Naive B cell (primary cell): ENCODE measurements at places on chromosomes 7 and 10.

GRCh38 chr7:30771174-30771879, at the start of gene MINDY4:
Gene MINDY4 (plus strand): TSS chr7:30771417. CDS start chr7:30771494, 77 bp downstream.
- DNase-seq: peak; percentile 37

DNA sequence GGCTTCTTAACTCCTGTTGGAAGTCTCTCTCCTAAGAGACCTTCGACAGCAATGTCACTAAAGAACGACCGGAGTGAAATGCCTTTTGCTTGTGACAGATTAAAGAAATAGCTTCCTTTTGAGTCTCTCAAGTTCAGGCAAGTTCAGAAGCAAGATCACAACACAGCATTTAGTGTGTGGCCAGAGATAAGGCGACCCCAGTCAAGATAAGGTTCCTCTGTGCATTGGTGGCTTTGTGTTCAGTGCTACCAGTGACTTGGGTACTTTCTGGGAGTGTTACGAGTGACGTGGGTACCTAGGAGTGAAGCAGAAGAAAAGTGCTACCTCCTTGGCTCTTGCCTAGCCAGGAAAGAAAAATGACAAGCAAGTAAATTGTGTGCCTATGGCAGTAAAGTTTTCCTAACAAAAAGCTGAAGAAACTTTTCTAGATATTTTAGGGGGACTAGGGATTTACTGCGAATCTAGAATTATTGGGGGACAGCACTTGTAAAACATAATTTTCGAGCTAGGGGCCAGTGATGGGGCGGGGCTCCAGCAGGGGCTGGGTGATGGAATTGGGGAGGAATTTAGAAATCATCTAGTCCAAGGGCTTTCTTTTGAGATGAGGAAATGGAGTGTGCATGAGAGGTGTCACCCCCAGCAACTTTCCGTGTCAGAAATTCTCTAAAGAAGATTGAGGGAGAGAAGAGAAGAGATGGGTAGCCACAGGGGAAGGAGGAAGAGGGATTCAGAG, 191.9 kb upstream of the LYZL2 start:
- no peak for DNase-seq

DNA sequence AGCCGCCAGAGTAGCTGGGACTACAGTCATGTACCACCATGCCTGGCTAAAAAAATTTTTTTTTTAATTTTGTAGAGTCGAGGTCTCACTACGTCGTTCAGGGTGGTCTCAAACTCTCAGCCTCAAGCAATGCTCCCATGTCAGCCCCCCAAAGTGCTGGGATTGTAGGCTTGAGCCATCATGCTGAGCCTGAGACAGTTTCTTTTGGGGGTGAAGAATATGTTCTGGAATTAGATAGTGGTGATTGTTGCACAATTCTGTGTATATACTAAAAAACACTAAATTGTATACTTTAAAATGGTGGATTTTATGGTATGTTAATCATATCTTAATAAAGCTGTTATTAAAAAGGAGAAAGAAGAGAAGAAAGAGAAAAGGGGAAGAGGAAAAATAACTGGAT, 1.5 kb downstream of the CUZD1 start:
- DNase-seq: no peak

- DNase-seq: no peak
Observed at GRCh38 chr10:121633056-121633455, 34.8 kb upstream of the FGFR2 start.

GRCh38 chr10:46239993-46240683, 46.7 kb upstream of the ANTXRL start:
- no peak for DNase-seq

DNA sequence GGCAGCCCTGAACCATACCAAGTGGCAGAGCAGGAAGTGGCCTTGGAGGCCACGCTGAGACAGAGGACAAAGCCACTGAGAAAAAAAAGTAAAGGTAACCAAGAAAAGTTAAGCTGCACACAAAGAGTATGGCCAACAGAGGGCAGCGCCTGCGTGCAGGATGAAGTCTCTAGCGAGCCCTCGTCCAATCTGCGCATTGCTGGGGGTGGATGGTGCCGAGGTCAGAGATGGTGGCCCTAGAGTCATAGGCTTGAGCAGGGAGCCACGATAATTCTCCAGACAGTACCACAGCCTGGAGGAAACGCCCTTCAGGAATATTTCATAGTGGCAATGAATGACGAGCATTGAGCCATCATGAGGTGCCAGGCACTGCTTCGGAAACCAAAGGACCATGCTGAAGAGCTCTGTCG, 9.7 kb downstream of the ATP6V0E2 start:
- no peak for DNase-seq

DNA sequence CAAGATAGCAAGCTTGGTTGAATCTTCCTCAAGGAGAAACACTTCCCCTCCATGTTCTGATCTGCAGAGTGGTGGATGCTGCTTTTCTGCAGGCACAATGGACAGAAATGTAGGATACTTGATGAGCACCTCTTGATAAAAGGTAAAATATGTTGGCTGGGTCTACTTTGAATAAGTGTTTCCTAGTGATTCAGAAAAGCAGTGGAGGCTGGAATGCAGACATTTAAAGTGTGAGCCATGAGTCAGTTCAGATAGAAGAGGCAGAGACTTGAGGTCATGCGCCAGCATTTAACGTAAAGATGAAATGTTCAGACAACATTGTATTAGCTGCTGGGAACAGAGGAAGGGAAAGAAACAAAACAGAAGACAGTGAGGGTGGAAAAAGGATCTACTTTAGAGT, 403.1 kb downstream of the ADRA2A start:
- DNase-seq: no peak
